Fibroblast of skin of back (primary cell): ENCODE measurements at places on chromosomes 1 and 21.
A peak's percentile ranks its signal among the peaks of the same experiment; 100 is the strongest.

DNA sequence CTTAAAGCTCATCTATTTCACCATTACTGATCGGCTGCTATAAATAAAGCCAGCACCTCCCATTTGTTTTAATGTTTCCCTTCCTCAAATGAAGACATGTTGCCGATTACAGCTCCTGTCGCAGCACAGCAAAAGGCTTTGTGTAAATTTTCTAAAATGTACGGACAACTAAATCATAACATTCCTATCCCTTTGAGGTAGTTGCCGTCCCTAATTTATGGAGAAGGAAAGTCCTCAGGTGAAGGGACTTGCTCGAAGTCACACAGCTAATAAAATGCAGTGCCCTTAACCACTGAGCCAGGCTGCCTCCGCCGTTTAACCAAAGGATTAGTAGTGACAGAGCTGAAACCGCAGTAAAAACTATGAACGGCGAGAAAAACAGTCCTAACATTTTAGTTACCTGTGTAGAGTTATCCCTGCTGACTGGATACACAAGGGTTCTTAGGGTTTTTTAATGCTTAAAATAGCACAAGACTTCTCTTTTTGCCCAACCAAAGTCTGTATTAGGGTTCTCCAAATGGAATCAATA, 871 bp downstream of the PINK1 start:
- DNase-seq = no peak

DNA sequence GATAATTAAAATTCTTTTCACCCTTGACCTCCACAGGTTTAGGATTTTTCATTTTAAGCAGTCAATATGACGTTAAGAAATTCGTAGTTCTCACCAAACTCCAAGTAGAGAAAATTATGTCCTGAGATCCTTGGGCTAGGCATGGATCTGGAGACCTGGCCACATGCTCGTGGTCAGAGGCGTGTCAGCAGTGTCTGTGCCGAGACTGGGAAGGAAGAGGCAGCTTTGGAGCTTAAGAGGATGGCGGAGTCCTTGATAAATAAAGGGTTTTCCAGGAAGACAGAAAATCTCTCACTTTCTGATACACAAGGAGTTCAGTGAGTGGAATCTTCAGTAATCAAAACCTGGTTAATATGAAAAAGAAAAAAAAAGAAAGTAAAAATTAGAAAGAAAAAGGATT, 17.0 kb downstream of the RHOU start:
- DNase-seq = no peak

DNA sequence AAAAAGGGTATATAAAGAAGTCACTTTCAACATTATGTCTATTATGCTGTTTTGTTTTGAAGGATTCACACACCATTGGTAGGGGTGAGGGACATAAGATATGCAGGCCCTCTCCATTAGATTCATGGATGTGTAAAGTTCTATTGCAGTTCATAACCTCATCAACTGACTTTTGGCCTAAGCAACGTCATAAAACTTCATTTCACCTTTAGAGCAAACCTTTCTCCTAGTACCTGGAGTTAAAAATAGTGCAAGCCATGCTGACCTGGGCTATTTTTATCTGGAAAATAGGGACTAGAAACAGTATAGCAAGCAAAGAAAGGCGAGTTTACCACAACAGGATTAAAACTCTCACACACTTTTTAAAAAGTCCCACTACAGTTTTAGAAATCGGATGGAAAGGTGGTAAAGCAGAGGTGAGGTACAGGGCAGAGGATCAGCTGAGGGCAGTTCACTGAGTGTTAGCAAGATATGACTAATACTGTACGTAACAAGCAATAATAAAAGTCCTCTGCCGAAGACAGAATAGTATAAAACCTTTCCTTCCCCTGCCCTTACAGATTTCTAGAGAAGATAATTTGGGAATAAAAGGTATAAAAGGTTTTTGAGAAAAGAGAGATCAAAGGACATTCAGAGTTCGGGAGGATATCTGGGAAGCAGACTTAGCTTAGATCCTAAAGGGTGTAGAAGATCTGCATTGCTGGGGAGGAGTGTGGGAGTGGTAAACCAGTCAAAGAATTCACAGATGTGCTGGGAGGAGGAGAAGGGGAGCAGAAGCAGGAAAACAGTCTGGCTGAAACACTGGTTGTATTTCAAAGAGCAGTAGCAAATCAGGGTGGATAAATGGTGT, 14.3 kb downstream of the EGLN1 start:
- no peak for DNase-seq

DNA sequence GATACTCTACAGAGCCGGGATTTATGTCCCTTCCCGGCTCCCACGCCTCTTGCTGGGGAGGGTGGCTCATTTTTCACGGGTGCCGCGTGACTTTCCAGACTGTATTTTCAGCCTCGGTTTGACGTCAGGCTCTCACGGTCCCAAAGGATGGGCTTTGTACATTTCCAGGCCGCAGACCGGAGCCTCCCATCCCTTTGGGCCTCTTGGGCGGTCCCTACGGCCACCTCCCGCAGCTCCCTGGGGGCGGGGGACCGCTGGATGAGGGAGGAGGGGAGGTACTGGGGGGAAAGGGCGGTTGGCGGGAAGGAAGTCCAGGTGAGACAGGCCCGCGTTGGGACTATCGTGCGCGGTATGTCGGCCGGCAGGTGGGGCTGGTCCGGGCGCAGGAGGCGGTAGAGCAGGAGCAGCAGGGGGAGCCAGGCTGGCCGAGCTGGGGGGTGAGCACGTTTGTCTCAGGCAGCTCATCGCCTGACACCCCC, 17.9 kb downstream of the UBL4B start:
- DNase-seq = no peak

GRCh38 chr1:23843644-23844043, 18.4 kb upstream of the HMGCL start:
- no peak for DNase-seq

DNA sequence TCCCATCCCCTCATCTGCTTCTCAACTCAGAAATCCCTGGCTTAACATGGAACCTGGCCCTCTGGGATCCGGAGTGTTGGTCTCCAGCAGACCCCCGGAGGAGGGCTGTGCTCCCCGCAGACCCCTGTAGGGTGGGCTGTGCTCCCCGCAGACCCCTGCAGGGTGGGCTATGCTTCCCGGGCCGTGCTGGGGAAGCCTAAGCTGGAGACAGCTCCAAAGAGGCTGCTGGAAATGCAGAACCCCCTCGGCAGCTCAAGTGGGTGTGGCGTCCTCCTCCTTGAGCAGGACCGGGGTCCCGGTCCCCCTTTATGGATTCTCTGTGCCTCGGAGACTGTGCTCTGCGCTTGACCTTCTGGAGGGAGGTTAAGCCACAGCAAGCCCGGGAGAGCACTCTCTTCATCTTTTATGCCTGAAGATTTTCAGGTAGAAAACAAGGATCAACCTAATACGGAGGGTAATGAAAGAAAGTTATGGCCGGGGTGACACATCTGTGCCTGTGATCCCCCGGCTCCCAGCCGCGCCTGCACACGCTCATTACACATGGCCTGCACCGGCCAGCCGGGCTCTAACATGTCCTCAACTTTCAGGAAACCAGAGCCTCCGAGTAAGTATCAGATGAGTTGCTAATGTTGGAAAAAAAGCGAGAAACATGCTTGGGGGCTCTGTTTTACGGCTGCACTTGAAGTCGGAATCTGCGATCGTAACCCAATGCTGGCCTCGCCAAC, 87.7 kb upstream of the ACTRT2 start:
- no peak for DNase-seq

DNA sequence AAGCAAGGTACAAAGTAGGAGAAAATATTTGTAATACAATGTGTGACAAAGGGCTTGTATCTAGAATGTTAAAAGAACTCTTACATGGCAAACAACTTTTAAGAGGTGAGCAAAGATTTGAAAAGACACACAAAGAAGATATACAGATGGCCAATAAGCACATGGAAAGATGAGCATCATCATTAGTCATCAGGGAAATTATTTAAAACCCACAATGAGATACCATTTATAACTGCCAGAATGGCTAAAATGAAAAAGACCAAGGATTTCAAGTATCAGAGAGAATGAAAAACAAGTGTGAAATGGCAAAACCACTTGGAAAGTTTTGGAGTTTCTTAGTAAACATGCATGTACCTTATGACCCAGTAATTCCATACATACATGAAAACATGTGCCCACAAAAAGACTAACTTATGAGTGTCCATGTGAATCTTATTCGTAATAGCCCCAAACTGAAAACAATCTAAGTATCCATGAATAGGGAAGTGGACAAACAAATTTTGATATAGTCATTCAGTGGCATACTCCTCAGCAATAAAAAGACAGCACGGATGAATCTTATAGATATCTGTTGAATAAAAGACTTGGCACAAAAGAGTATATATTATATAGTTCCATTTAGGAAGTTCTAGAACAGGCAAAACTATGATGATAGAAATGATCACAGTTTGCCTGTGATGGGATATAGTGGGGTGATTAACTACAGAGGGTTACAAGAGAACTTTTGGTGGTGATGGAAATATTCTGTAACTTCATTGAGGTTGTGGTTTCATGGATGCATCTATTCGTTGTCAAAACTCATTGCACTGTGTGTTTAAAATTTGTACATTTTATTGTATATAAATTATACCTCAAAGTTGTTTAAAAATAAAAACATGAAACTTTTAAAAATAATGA, 82.0 kb downstream of the DISP1 start:
- DNase-seq = peak; percentile 36

GRCh38 chr1:33384040-33384812, 46.7 kb downstream of the PHC2 start:
- DNase-seq = peak; percentile 86

DNA sequence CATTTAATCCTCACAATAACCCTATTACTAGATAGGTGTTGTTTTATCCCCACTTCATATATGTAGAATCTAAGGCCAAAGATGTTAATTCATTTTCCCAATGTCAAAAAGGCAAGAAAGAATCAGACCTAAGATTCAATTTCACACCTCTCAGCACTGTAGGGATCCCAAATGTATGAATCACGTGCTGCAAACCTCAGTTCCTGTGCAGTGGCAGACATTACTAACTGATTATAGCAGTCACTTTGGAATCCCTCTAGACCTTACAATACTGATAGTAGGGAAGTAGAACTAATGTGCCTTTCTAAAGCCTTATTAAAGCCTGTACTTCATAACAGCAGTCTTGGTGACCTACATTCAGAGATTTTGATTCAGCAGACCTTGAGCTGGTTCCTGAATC, 2.3 kb downstream of the C1orf87 start:
- peak; percentile 56 for DNase-seq

DNA sequence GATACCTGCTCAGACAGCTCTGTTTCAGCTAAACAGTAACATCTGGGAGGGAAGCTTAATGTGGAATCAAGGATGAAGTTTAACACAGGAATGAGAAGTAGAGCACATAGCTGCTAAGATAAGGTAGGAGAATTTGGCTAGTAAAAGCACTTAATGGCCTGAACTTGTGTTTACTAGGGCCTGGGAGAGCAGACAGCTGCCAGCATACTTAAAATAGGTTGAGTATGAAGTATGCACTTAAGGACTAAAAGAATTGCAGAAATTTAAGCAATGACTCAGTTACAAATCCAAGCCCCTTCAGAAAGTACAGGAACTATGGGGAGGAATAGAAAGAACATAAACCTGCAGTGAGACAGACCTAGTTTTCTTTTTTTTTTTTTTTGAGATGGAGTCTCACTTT, 53.0 kb downstream of the BACH1 start:
- DNase-seq = peak; percentile 85

DNA sequence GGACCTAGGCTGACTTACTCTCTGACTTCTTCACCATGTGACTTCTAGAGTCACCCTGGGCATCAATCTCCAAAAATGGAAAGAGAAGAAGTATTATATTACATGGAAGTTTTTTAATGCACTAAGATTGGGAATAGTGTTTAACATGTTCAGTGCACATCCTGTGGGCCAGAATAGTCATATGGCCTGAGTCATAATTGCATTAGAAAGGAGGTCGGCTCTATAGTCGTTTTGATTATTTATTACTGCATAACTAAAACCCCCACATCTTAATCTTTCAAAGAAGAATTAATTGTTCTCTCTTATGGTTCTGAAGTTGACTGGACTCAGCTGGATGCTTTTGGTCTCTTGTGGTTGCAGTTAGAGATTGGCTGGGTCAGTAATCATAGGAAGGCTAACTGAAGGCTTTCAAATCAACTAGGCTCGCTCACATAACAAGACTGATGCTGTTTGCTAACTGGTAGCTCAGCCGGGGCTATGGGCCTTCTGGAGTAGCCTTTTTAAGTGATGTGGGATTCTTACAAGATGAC, 810.6 kb upstream of the ADGRL4 start:
- peak; percentile 7 for DNase-seq

- DNase-seq = no peak
Observed at GRCh38 chr1:156556354-156556753, 16.0 kb downstream of the IQGAP3 start.

GRCh38 chr1:217138799-217139466, 415.7 kb upstream of the ESRRG start:
- no peak for DNase-seq

- no peak for DNase-seq
Observed at GRCh38 chr21:14763695-14764064, 217.6 kb upstream of the SAMSN1 start.

DNA sequence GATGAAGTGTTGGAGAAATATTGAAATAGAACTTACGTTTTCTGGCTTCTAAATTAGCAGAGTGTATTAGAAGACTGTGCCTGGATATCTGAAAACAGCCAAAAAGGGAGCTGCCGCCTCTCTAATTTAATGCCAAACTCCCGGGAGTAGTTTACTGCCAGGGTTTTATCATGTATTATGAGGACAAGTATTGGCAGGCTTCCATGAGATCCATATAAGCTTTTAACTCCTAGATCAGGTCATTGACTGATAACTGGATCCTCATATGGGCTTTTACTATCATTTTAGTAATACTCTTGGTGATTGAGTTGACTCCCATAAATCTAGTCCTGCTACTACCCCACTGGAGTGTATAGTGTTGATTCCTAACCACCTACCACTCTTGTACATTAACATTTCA, 178.4 kb upstream of the CXADR start:
- DNase-seq = no peak

GRCh38 chr1:106925750-106926149, 130.7 kb upstream of the PRMT6 start:
- DNase-seq = no peak

DNA sequence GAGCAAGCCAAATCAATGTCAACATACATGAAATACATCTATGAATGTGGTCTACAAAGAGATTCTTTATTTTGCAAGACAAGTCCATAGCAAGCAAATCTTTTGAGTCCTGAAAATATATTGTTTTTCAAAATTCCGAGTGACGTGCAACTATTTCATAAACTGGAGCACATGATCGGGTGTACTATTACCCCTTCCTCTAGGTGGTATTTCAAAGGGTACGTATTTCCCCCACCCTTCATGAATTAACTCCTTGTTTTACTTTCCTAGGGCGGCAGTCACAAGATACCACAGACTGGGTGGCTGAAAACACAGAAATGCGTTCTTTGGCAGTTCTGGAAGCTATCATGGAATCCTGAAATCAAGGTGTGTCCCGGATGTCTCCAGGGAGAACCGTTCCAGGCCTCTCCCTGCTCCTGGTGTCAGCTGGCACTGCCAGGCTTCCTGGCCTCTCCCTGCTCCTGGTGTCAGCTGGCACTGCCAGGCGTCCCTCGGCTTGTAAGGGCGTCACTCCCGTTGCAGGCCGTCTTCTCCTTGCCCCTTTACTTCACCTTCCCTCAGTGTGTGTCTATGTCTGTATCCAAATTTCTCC, 55.3 kb downstream of the RIPK4 start:
- DNase-seq = no peak
